ENCODE measurements at places on chromosomes 7 and 10. TPM values are rescaled to one million over a fixed set of nuclear protein-coding genes. Genes with fewer than 3 reads are reported as not detected.
A peak's percentile ranks its signal among the peaks of the same experiment; 100 is the strongest.

GRCh38 chr7:50858528-50859245, 76.0 kb upstream of the GRB10 start:
- DNase-seq: no peak

DNA sequence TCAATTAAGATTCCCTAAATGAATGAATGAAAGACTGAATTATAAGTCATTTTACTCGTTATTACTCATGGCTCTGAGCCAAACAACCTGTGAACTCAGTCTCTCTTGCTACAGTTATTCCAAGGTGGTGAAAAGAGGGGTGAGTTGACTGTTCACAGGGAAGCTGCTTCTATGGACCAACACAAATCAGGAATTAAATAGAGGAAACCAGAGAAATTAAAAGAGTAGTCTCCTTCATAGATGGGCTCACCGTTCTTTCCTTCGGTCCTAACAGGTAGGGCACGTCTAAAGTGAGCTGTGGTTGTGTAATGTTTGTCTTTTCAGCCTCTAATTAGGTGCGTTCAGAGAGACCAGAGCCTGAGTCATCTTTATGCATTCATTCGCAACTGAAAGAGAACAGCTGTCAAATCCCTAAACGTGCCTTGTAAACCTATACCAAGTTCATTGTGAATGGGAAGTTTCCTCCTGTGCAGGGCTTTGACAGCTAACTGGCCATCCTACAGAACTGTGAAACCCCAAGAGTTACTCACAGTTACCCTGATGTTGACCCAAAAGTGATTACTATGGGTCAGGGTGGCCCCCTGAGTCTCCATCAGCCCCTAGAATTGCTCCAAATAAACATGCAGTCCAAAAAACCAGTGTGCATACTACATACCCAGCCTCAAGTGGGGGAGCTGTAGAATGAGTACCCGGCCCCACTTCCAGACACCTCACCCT, 18.2 kb upstream of the C10orf53 start:
- no peak for DNase-seq

DNA sequence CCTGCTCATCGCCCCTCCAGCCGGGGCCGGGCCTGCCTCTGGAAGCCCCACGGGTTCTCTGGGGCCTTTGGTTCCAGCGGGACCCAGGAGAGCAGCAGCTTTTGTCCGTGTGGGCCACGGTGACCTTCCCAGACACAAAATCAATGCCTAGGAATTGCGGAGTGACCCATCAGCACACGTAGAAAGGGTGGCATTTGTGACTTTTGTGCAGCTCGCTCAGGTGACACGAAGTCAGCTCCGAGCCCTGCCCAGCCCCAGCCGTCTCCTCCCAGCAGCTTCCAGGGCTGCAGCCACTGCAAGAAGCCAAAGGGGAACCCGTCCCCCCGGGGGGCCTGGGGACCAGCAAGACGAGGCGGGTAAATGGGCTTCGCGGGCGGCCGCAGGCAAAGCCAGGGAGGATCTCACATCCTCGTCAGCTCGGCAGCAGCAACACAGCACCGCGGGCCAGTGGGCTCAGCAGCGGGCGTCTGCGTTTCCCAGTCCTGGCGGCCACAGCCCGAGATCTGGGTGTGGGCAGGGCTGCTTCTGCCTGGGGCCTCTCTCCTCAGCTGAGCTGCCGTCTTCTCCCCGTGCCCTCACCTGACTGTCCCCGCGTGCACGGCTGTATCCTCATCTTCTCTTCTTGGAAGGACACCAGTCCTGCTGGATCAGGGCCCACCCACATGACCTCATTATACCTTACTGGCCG, 88.5 kb downstream of the PAXIP1 start:
- DNase-seq: no peak

DNA sequence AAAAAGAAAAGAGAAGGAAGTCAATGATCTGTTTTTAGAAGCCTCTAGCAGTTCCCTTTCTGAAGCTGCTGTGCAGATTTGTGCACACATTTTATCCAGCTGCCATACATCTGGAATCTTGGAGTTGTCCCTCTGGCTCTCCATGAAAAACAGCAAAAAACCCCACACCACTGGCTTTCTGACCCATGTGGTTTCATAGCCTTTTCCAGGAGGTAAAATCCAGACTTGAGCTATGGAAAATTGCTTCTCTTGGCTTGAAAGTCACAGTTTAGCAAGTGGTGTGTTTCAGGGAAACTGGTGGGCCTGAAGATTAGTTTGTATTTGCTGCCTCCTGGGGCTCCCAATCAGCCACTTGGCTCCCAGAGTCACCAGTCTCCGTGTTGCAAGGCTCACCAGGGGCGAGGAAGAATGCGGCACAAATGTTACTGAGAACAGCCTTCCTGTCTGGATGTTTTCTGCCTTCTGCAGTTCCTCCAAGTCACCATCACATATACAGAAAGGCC, 50.1 kb upstream of the ADRB1 start:
- peak; percentile 59 for DNase-seq

DNA sequence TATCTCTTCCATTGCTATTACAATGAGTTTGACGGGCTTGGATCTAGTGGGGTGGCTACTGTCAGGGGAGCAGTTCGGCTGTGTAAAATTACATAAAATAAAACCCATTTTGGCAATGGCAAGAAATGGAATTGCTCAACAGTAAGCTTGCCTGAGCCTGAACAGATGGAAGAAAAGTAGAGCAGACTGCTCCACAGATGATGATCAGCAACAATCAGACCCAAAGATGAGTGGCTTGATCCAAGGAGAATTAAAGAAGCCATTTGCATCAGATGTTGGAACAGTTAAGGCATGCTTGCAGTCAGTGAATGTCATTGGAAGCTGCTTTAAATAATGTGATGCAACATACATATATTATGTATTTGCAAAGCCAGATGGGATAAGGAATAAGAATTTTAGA, 256.6 kb upstream of the SMIM30 start:
- DNase-seq: no peak

DNA sequence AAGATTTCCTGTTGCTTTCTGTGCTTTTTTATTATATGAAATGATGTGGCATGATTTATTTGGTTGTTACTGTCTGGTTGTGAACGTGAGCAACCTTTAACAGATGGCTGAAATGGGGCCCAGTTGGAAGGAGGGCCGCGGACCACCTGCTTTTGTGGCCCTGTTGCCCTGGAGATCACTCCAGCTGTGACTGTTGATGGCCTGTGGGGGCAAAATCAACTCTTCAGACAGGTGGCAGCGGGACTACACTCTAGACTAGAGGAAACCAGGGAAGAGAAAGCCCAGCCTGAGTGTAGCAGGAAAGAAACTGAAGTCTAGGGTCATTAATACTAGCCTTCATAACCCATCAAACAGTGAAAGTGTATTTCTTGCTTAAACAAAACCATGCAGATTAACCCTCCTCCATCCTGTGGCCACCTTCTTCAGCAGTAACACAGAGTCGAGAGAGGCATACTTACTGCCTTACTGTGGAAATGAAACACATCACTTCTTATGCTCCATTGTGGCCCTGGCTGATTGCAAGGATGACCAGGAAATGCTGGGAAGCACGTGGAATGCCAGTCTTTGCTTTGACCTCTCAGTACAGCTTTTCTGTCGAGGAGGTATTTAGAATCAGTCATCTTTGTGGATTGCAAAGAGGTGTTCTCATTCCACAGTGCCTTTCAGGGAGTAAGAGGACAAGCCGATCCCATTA, 80.5 kb downstream of the CCNY start:
- no peak for DNase-seq

- DNase-seq: peak; percentile 54
Measured at GRCh38 chr10:113666682-113667252, 2.9 kb upstream of the NRAP start.

PIK3CG gene
- not detected for total RNA-seq

LIPA gene
- total RNA-seq: 72.3 TPM

NPTX2 gene
- under 0.01 TPM for total RNA-seq

BMPER gene
- 12.2 TPM for total RNA-seq
